ENCODE measurements at places on chromosomes 2 and 18.

DNA sequence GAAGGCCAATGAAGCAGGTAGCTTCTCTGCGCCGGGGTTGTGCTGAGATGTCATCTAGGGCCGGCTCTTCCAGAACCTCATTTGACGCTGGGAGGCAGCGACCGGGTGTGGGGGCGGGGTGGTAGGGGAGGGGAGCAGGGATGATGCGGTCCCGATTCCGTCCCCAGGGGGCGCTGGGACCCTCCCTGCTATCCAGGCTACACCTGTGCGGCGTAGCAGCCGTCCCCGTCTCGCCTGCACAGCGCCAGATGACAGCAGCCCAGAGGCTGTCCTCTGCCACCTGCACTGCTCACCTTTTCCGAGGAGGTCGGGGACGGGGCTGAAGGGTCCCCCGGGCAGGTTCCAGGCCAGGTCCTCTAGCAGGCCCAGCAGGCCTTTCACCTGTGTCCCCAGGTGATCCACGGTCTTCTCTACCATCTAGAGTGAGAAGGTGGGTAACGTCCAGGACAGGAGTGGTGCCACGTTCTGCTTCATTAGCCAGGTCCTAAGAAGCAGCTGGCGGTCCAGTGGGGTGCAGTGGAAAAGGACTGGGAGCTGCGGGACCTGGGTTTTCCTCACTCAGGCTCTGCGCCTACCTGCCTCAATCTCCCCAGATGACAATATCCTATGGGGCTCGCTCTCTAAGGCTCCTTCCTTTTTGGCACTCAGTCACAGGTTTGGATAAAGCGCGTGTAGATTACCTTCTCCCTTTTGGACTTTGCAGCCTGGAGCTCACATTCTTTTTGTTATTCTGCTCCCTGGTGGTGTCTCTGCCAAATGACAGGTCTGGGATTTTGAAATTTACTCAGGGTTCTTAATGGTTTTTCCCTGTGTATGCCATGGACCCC, 56.0 kb upstream of the RAB6C start:
- DNase-seq: peak; percentile 74

GRCh38 chr2:72431737-72432136, 284.1 kb upstream of the CYP26B1 start:
- no peak for DNase-seq

DNA sequence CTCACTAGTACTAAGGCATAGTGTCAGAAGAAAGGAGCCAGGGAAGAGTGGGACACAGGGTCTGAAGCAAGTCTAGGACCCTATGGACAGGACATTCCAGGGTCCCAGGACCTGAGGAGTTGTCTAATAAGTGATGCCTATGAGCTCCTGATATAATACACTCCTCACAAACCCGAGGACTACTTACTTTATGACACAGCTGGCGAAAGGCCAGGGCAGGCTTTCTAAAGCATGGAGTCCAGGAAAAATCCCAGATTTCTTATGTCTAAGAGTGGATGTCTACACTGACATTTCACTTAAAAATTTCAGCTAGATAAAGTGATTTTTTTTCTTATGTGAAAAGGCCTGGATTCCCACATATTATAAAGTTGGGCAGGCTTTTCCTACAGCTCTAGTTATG, 502.2 kb upstream of the SETBP1 start:
- no peak for DNase-seq

DNA sequence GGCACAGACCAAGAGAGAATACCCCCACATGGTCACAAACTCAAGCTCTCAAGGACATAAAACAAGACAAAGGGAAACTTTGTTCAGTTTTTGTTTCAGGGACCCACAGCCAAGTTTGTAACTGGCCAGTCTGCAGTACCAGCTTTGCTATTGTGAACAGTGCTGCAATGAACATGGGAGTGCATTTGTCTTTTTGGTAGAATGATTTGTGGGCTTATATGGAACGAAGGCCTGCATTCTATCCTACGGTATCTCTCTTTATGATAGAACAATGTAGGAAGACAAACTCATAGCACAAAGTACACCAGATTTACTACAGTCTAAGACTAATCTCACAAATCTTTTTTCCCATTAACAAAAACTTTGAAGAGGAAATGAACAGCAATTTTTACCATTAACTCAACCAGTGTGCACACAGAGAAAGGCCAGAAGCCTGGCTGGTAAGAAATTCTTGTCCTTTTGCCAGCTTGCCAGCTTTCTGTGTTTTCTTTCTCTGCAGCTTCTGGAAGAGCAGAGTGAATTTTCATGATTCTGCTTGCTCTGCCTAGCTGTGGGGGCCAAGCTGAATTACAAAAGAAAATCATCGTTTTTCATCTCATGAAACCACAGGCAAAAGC, 37.1 kb upstream of the FEZ2 start:
- DNase-seq: no peak

DNA sequence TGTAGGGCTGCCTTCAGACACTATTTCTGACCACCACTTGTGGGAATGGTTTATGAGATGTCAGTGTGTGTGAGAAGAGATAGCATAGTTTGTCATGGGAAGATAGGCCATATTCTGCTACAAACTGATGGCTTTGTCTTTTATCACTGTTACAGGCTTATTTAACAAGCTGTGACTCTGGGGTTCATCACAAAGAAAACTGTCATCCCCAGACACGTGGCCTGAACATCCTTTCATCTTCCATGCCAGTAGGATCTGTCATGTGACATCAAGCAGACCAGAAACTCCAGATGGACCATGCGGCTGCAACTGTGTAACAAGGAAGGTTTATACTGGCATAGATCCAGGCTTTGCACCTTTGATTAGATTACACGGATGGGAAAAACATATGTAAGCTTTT, 128.6 kb upstream of the KCNH7 start:
- no peak for DNase-seq

DNA sequence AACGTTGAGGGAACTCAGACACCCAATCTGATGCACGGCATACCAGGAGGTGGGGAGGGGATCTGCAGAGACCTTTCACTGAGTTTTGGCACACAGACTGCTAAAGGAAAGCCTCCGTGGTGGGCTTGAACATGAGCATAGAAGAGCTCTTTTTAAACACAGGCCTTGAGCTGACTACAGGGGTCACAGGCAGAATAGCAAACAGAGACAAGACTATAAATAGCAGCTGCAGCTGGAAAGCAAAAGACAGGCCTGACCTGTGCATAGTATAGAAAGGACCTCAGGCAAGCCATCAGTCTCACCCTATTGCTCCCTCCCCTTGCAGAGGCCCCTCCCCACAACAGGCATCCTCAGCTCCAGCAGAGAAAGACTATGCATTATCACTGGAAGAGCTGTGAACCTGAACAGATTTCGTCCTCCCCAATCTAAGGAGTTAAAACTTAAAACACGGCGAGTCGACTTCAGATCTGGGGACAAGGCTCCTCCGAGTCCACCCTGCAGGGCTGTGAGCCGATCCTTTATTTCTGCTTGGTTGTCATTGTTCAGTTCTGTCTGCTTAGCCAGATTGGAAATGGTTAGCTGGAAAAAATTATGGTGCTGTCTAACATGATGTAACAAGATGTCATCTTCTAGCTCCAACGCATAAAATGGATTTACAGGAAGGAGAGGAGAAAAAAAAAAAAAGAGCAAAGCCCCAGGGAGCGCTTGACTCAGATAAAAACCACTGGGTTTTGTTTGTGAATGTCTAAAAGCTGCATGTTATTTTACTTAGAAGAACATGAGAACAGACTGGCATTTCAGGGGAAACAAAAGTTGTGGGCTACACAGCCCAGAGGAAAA, 25.2 kb upstream of the LCLAT1 start:
- no peak for DNase-seq

All from hematopoietic multipotent progenitor cell treated with erythropoietin and hydrocortisone succinate and interleukin-3 and kit ligand, for 8 days (in vitro differentiated cells).